LoVo (cell line): ENCODE measurements at places on chromosomes 1 and 21.

DNA sequence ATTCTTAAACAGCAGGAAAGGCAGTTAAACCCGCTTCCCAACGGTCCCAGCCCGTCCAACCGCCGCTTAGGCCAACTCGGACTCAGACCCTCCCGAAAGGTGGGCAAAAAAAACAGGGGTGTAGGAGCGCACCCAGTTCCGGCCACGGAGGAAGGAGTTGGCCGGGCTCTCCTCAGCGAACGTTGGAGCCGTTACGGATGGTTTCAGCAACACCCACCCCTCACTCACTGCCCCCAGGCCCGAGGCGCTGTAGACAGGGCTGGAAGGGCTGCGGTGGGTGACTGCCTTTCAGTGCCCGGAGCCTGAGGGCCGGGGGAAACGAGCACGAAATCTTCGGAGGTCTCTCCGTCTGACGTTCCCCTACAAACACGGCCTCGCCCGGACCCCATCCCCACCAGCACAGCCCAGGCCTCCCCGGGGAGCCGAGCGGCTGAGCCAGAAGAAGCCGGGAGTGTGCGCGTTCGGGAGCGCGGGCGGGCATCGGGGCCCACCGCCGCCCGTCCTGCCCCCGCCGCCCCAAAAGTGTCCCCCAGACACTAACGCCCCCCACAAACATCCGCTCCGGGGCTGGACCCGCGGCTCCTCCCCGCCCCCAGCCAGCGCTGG is 1.3 kb downstream of the KDM5B start:
- no peak for DNase-seq

DNA sequence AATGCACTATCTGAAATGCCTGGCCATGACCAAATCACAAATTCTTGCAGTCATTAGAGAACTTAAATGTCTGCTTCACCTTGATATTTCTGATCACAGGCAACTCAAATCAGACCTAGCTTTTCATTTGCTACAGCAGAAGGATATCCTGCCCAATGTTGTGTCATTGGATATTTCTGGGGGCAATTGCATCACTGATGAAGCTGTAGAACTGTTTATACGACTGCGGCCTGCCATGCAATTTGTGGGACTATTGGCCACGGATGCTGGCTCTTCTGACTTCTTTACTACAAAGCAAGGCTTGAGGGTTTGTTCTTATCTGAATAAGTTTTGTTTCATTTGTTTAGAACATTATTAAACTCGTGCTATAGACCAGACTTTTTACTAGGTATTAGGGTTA is 14.9 kb downstream of the ZYG11A start:
- no peak for DNase-seq

GRCh38 chr21:42590431-42591131 is 62.8 kb upstream of the PDE9A start:
- DNase-seq = no peak

- no peak for DNase-seq
Observed at GRCh38 chr1:82099170-82099569, 298.4 kb downstream of the ADGRL2 start.

DNA sequence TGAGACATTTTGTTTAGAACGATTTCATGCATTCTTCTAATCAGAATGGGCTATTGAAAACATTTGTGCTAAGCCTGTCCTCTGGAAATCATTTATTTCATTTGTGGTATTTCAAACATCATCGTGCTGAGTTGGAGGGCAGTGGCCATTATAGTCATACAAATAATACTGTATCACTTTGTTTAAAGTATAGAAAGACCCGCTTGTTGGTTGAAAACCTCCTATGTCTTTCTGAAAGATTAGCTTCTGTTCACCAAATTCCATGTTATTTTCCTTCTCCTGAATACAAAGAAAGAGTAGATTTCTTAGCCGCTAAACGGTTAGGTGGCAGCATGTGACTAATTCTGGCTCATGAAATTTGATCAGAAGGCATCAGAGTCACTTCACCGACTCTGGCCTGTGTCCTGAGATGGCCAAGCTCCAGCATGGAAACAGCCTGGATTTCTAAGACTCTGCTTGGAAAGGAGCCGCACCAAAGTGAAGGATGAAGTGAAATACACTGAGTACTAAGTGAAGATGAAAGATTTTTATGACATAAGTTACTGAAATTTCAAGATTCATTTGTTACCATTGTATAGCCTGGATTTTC is 355.1 kb downstream of the USP25 start:
- no peak for DNase-seq

GRCh38 chr1:114263343-114263742 is 109.7 kb upstream of the SYT6 start:
- DNase-seq = no peak

DNA sequence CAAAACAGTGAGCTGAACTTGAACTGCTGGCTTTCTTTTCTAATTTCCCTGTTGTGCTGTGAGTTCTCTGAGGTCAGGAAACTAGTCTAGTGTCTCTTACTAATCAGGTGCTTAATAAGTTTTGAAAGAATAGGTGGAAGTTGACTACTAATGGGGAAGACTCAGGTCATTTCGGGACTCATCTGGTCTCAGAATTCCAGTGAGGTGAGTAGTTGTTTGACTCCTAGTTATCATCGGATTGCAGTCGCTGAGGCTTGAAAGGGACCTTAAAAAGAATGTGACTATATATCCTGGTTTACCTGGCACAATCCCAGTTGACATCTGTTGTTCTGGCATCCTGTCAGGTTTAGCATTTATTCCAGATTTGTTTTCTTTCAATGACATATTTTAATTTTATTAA is 81.4 kb upstream of the SPAG17 start:
- no peak for DNase-seq
